DMS79 (cell line): ENCODE measurements at places on chromosomes 5 and 9.

DNA sequence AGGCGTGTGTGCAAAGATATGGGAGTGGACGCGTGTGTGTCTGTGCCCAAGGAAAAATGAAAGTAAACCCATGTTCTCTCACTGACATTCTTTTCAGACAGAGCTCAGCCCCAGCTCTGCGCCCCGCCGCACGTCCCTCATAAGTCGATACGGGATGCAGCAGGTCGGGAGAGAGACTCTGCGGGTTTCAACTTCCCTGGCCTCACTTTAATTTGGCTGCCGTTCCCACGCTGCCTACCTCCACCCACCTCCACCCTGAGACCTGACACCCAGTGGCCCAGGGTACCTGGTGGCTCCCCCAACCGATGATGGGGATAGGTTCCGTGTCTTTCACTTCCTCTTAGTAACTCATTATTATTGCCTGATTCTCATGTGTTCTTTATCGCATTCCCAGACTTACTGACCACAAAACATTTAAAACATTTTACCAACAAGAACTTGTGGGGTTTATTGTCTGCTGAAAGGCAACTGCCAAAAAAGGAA, 19.4 kb downstream of the LHX2 start:
- no peak for DNase-seq

DNA sequence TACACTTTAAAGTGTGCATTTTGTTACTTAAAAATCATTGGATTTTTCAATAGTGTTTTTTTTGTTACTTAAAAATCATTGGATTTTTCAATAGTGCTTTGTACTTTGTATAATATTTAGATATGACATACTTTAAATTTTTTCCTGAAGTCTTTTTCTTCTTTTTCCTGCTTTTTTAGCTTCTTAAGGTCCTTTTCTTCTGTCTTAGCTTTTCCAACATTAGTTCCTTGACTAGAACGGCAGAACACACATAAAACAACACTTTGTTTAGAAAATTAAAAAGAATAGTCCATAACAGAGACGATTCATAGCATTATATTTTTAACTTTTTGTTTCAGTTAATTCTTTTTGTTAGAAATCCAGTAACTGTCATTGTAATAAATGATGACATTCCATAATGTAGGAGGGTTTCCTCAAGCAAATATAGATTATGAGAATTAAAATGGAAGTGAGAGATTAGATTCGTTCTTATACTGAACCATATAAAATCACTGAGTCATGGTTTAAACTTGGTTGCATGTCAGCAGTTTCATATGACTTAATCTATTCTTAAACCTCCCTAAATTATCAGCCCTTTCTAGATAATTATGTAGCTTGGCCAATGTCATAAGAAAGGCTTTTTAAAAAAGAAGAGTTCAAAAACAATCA, 45.3 kb upstream of the RICTOR start:
- no peak for DNase-seq

- no peak for DNase-seq
These were observed at the start of gene GAPT for GRCh38 chr5:58491216-58491892. Gene GAPT, plus strand, starts transcription at chr5:58491435. Its CDS starts 3,102 bp downstream, at chr5:58494537.

- DNase-seq: no peak
These were observed 1.3 kb downstream of the ENC1 start for GRCh38 chr5:74638970-74639806.

- DNase-seq: no peak
These were observed 60.7 kb downstream of the HRH2 start for GRCh38 chr5:175718401-175719108.

DNA sequence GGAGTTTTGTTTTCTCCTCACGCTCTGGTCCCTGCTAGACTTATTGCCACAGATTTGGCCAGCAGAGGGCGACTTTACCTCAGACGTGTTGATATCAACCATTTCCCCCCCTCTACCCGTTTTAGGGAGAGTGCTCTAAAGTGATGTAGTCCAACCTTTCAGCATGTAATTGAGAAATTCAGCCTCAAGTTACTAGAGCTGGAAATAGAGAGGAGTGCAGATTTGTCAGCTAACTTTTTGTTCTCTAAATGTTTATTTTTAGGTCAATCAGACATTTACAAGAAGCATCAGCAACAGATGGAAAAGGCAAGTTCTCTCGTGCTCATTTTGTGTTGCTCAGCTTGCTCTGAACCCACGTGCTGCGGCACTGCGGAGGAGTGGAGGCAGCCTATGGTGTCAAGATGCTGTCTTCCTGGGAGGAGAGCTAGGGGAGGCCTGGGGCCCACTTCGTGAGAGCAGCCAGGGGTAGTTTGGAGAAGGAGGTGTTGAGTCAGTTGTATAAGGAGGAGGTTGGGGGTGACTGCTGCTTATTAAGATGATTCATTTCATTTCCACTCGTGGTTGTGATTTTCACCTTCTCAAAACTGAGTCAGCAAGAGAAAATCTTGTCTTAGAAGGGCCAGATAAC, 53.6 kb downstream of the GPR107 start:
- peak; percentile 55 for DNase-seq

DNA sequence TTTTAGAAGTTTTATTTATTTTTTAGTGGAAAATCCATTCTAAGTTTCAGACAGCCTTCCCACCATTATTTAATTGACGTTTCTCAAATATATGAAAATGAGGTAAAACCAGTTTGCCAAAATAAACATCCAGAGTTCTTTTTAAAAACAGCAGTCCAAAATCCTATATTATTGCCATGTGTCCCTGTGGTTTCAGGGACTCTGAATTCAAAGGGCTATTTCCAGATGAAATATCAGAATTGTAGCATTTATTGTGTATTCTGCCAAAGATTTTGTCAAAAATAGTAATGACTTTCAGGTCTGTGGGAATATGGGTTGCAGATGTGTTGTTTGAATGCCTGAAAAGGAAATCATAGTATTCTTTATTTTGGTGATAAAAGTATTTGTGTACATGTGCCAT, 41.6 kb downstream of the XRCC4 start:
- DNase-seq: no peak

DNA sequence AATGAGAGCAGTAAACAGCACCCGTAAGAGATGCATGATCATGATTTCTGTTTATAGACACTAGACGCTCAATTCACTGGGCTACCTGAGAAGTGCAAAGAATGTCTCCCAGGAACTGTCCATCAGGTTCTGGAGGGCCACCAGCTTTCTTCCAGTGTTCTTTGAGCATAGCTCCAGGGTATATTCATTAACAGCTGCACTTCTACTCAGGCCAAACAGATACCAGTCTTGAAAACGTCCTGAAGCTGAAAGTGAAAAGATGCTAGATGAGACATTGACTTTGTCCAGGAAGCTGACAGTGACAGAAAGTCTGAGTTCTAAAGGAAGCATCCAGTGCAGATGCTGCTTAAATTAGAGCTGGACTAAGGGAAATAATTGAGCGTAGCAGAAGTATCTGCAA, 488.7 kb upstream of the TYRP1 start:
- DNase-seq: no peak

- no peak for DNase-seq
These were observed 143.4 kb upstream of the OTULINL start for GRCh38 chr5:14438195-14438606.

DNA sequence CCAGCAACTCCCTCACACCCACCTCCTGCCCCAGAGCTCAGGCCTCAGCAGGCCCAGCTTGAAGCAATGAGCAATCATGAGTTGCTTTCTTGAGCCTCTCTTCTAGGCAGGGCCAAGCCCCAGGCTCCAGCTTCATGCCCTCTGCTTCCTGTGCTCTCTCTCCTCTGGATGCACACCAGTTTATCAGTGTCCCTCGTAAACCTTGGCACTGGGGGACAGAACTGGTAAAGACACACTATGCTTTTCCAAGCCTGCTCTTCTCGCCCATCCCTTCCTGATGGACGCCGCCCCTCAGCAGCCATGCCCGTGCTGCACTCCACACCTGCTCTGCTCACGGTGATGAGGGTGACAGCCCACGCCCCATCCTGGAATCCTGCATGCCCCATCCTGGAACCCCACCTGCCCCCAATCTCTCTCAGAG, 49.4 kb upstream of the ORM1 start:
- no peak for DNase-seq

DNA sequence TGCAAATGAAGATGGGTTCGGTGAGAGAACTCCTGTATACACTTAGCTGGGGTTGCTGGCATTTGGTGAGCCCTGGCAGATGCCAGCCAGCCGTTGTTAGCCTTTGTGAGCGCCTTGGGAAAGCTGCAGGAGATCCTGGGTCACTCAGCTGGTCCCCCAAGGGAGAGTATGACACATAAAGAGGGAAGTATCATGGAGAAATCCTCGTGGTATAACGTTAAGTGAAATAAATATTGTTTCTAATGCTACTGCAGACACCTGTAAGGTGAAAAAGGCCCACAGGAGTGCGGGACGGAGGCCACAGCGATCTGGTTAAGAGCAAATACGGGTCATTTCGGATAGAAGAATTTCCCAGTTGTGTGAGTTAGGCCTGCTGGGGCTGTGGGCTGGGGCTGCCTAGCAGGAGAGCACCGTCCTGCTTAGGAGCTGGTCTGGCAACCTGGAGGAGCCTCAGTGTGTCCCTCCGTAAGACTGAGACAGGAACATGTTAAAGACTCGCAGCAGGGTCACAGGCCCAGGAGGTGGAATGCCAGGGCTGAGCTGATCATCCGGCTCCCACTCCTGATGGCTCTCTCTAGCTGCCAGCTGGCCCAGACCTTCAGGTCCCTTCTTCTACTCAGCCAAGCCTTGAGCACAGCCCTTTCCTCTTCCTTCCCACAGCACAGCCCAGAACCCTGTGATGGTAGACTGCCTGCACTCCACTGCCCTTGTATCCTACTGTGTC, 4.9 kb downstream of the NKX2-5 start:
- DNase-seq: no peak

GRCh38 chr9:73116031-73116430, 35.6 kb upstream of the ANXA1 start:
- no peak for DNase-seq

GRCh38 chr9:21750021-21750735, 52.3 kb upstream of the MTAP start:
- no peak for DNase-seq

DNA sequence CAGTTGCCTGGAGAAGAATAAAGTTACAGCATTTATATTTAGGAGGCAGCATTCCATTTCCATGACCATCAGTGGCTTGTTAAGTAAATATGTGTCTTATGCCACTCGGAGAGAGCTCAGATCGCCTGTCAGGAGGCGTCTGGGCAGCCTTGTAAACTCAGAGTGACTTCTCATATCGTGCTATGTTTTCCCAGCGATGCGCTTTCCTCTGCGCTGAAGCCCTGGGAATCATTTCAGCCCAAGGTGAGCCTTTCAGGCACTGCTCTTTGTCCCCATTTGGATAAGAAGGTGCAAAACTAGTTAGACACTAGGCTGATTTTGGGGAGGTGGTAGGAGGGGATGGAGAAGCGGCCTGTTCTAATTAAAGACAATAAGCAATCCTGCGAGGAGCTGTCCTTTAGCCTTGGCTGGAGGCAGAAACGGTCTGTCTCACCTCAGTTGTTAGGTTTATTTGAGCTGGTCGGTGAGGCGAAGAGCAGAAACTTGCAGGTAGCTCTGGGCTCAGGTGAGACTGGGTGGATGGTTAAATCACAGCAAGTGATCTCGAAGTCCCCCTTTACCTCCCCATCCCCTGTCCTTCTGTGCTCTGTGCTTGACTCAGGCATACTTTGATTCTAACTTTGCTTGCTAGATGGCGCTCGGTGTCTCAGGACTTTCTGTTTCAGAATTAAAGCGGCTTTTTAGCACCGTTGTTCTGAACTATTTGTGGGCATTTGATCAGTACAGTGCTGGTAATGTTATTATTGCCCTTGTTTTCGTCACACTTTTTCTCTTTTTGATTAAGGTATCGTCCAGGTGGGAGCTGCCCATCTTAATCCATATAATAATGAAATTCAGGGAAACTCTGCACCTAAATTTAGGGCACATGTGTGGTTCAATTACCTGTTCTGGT, 24.6 kb downstream of the NR2F1 start:
- DNase-seq: no peak

DNA sequence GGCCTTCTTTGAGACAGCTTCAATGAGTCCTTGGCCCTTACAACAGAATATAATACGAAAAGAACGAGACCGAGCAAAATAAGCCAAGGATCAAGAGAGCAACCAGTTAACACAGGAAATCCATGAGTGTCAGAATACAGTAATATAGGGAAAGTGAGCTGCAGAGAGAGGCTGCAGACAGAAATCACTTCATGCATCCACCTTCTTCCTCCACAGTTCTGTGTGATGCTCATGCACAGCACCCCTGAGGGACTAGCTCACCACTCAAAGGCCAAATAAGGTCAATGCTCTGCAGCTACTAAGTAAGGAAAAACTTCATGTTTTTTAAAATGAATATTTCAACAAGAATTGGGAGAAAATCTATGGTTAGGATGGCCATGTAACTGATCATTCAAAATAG, 257.1 kb downstream of the MCTP1 start:
- no peak for DNase-seq

DNA sequence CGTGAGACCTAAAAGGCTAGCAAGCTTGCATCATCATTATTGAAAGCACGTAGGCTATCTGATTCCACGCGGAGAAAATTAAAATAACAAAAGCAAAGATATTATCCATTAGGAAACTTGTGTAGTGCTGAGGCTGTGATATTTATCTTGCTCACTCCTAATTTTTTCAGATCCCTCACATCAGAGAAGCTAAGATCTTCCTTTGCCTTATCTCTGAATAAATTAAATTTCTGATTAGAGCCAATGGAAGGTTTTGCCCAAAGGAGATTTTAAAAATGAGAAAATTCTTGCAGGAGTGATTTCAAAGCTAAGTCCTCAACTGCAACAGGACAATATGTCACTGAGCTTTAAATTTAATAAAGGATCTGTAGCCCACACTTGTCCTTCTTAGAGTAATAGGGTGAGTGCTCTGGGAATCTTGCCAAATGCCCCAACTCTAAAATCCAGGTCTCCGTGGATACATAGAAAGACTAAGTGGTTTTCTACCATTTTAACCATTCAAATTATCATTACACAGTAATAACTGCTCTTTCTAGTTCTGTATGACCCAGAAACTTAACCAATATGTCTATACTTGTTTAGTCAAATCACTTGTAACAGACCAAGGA, 295.0 kb downstream of the CAAP1 start:
- no peak for DNase-seq

DNA sequence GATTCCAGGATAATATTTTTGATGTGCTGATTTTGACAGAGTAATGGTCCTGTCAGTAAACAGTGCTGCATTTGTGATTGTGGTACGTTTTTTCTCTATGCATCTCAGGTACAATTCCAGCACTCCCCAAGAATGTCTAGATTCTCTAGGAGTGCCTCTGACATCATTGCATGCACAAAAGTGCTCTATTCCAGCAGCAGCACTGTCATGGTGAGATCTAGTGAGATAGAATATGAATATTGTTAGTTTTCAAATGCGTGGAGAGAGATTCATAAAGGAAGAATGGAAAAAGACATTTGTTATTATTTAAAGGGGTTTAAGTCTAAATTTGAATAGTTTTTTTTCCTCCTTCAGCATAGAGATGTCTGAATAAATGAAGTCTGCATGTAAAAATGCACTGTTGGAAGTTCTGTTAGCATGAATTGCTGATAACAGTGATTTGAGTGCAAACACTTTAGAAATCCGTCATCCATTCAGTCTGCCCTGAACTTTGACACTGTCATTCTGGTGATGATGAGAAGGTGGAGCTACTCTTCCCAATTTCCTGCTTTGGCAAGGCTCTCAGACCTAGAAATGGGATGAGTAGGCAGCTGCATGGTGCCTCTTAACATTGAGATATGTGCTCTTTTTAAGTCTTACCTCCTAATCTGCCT, 84.6 kb downstream of the GAPVD1 start:
- DNase-seq: no peak
